Endodermal cell (in vitro differentiated cells): ENCODE measurements at places on chromosomes 11 and 22. TPM values are rescaled to one million over a fixed set of nuclear protein-coding genes. Genes with fewer than 3 reads are reported as not detected.

Gene UBQLNL
- total RNA-seq = 0.16 and 0.26 TPM in 2 replicates

Gene CSTF3
- total RNA-seq = 59.3 and 59.9 TPM in 2 replicates

Gene PLEKHA7
- 13.6 and 17.5 TPM in 2 replicates for total RNA-seq

Gene TBC1D10A
- 11.3 and 13.7 TPM in 2 replicates for total RNA-seq
